A549 treated with CpdA at 1 μM for 4 hours (cell line): ENCODE measurements at places on chromosomes 5 and 9. TPM values are rescaled to one million over a fixed set of nuclear protein-coding genes. Genes with fewer than 3 reads are reported as not detected.

Gene CD14
- total RNA-seq, result 3.6 to 5.6 TPM (median 4.4 TPM) in 5 replicates

Gene PTGS1
- 0.82 to 1.5 TPM (median 1.2 TPM) in 5 replicates for total RNA-seq

Gene WHRN
- total RNA-seq, result 5.1 to 7.6 TPM (median 6.8 TPM) in 5 replicates

Gene TMEM215
- not detected in 5 replicates for total RNA-seq

Gene FGD3
- total RNA-seq, result 0.17 to 0.44 TPM (median 0.24 TPM) in 5 replicates

Gene CDHR2
- 0.04 to 0.15 TPM (median 0.10 TPM) in 4 of 5 replicates, not detected in the other for total RNA-seq

Gene MCC
- total RNA-seq, result 0.14 to 0.38 TPM (median 0.25 TPM) in 5 replicates

Gene FOXI1
- total RNA-seq, result not detected in 5 replicates

Gene PLPPR1
- not detected in 5 replicates for total RNA-seq

Gene FGF1
- total RNA-seq, result 0.13 to 1.3 TPM (median 0.32 TPM) in 5 replicates

Gene GABRB2
- not detected in 5 replicates for total RNA-seq

Gene GPR150
- 0.07 to 0.15 TPM (median 0.08 TPM) in 4 of 5 replicates, not detected in the other for total RNA-seq

Gene PTPRD
- total RNA-seq, result 0.17 to 0.42 TPM (median 0.20 TPM) in 5 replicates

Gene SLC34A3
- total RNA-seq, result 0.07 to 0.13 TPM (median 0.08 TPM) in 5 replicates

Gene IL13
- 0.07 TPM in 1 of 5 replicates, not detected in the others for total RNA-seq

Gene TRAF1
- total RNA-seq, result 5.3 to 11.0 TPM (median 8.1 TPM) in 5 replicates

Gene DNAI1
- total RNA-seq, result 0.07 to 0.37 TPM (median 0.09 TPM) in 4 of 5 replicates, not detected in the other

Gene HSPA4
- total RNA-seq, result 158 to 199 TPM (median 188 TPM) in 5 replicates

Gene IL3
- not detected in 5 replicates for total RNA-seq

Gene IL9
- not detected in 5 replicates for total RNA-seq

Gene PCDHGB3
- 0.15 to 0.35 TPM (median 0.20 TPM) in 5 replicates for total RNA-seq
